ENCODE measurements at places on chromosomes 6 and 20.

DNA sequence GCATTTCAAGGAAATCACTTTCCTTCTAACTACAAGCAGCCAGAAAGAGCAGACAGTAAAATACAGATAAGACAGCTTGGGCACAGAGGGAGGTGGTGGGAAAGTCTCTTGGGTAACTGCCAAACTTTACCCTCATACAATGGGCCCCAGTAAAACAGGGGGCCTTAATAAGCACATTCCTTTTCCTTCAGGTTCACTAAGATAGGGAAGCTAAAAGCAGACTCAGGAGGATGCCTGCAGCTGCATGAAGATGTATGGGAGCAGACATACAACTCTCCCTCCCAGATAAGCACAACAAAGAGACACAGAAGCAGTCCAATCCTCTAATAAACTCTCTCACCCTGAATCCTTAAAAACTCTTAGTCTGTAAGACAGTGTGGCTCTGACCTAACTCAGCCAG, 49.0 kb downstream of the SIM1 start:
- DNase-seq: no peak

- peak; percentile 64 for DNase-seq
Measured at GRCh38 chr6:155388591-155388990, 67.0 kb downstream of the NOX3 start.

DNA sequence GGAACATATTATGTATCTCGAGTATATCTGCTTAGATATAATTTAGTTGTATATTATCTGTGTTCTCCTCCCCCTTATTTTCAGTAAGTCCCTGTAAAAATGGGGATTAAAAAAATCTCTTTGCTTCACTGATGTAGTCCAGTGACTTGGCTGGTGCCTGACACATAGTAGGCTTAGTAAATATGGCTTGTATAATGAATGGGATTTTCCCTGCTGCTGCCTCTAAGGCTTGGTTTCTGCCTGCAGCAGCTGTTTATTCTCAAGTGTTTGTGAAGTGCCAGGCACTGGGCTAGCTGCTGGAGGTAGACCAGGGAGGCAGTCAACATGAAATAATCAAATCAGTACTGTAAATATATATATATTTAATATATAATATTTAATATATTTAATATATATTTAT, 1.6 kb upstream of the ZFP64 start:
- DNase-seq: no peak

DNA sequence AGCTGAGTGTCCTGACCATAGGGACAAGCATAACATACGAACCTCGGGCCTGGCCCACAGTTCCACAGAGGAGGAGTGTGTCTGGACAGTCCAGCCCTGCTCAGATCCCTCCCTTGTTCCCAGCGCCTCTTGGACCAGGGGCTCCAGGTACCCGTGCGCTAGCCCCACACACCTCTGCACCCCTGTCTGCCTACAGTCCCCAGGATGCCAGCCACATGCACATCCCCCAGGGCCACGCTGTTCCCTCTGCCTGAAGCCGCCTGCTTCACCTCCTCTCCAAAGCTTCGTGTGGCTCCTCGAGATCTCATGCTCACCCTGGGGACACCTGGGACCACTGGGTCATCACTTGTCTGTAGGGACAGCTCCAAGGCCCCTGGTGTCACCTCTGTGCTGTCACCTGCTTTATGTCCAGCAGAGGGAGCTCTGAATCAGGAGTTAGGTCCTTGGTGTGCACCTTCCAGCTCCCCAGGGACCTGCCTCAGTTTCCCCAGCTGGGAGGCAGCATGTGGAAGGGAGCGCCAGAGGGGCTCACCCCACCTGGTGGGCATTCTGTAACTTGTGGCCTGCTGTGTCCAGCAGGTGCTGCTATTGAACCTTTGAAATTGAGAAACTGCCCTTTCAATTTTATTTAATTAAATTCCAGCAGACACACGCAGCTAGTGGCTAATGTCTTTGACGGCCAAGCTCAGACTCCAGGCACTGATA, 7.3 kb upstream of the YTHDF1 start:
- DNase-seq: no peak

- DNase-seq: no peak
Measured at GRCh38 chr20:59571551-59572314, 32.6 kb upstream of the PHACTR3 start.

DNA sequence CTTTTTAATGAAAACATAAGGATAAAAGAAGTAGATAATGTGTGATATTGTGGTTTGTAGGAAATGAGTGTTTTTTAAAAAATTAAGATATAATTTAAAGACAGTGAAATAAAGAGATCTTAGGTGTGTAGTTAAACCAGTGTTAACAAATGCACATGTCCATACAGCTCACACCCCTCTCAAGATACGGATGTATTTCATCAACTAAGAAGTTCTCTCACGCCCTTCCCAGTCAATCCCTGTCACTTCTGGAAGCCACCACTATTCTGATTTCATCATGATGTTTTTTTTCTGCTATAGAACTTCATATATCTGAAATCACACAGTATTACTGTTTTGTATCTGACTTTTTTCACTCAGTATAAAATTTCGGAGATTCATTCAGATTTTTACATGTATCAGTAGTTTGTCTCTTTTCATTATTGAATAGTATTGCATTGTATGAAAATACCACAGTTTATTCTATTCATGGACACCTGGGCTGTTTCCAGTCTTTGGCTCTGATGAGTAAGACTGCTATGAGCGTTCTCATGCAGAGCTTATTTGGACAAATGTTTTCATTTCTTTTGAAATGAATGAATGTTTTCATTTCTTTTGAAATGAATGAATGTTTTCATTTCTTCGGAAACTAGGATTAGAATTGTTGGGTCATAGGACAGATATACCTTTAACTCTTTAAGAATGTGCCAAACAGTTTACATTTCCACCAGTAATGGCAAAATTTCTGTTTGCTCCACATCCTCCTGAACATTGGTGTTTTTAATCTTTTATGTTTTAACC, 49.7 kb upstream of the ELOVL5 start:
- DNase-seq: no peak

DNA sequence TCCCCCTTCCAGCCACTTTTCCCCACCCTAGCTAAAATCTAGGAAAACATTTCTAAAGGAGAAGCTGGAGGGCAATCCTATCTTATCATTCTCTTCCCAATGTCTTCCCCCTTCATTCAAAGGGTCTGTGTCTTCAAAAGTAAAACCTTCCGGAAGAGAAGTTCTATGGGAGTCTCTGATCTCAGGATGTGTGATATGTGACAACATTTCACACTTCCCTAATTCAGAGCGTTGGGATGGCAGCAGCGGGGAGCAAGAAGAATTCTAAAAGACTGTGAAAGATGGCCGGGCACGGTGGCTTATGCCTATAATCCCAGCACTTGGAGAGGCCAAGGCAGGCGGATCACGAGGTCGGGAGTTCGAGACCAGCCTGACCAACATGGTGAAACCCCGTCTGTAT, 65.4 kb upstream of the AKIRIN2 start:
- DNase-seq: no peak

DNA sequence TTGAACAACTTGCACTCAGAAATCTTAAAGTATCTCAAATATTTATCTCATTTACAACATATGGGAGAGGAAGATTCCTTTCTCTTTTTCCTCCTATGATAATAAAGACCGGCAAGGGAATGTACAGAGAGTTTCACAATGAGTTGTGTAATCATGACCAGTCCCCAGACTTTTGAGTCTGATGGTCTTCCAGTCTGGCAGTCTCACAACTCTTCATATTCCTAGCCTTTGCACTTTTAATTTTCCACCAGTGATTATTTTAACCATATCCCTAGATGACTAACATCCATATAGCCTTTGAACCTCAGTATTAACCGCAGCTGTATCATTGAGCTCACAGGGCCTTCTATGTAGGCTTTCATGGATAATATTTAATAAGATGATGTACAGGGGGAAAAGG, 278.5 kb downstream of the KHDC1L start:
- no peak for DNase-seq

- no peak for DNase-seq
Measured at GRCh38 chr6:148791372-148791771, 44.5 kb downstream of the UST start.

- DNase-seq: no peak
Measured at GRCh38 chr20:44527716-44528199, 5.9 kb upstream of the SERINC3 start.

- DNase-seq: no peak
Measured at GRCh38 chr20:38198238-38198861, 33.3 kb upstream of the TGM2 start.

GRCh38 chr20:6705106-6705766, 62.2 kb upstream of the BMP2 start:
- DNase-seq: no peak

- no peak for DNase-seq
Measured at GRCh38 chr20:33707668-33708067, 12.4 kb downstream of the PXMP4 start.

DNA sequence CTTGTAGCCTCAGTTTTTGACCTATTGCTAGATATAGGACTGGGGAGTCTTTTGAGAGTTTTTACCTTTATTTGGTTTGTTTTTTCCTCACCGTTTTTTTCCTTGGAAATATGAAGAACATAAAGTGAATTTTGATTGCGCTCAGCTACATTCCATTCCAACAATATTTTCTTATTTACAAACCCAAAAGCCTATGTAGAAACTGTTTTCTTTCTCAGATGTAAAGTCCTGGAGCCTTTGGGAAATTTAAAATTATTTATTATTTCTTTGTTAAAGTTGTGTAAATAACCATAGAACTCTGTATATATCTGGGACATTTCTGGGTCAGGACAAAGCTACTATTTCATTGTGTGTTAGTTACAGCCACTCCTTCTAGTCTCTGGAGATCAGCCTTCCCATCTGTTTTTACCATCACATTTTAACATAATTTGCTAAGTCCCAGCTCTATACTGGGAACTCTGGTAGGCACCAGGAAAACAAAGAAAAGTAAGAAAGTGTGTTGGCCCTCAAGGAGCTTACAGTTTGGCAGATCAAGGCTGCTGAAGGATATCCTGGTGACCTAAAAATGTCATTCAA, 68.8 kb downstream of the JAG1 start:
- no peak for DNase-seq

GRCh38 chr6:140138311-140139010, 764.0 kb upstream of the CITED2 start:
- DNase-seq: no peak

DNA sequence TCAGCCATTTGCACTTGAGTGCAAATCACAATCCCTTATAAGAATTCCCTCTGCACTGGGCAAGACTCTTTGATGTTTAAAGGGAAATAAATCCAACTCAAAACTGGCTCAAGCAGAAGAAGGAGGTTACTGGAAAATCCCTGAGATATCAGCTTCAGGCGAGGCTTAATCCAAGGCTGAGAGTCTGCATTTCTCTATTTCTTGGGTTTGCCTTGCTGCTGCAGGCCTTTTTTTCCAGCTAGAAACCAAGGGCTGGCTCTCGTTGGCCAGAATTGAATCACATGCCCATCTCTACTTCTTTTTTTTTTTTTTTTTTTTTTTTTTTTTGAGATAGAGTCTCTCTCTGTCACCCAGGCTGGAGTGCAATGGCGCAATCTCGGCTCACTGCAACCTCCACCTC, 11.7 kb downstream of the HCK start:
- no peak for DNase-seq

DNA sequence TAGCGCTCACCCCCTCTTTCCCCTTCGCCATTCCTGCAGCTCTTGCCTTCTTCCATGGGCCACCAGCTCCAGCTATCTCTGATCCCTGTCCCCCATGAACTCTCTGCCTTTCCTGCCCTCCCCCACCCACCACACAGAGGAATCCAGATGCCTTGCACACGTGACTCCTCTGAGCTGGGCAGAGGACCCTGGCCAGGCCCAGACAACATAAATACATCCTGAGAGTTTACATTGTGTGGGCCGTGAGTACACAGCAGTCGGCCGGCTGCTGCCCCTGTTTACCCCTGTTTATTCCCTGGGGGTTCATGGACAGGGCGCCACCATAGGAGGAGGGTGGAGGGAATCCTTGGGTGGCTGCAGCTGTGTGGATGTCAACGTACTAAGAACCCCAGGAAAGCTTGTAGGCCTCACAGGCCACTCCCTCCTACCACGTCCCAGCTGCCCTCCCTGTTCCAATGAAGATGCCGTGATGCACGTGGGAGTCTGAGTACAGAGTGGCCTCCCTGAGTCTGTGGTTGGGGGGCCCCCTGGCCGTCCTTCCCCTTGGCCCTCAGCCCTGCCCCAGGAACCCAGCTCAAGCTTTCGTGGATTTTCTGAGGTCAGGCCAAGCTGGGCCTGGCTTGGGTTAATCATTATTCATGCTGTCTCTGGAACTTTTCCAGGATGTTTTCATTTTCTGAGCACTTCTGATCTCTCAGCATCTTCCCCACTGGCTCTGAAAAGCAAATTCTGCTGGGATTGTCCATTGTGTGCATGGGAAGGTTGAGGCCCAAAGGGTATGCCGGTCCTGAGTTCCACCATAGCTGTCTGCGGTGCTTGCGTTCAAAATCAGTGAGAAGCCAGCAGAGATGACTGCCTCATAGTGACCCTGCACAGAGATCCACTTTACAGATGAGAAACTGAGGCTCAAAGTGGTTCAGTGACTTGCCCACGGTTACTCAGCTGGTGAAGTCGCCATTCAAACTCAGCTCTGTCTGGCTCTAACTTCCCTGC, 136.3 kb downstream of the MRPL14 start:
- DNase-seq: no peak

GRCh38 chr6:18209539-18210197, 54.4 kb downstream of the KDM1B start:
- DNase-seq: no peak

GRCh38 chr6:147508866-147509608, 547 bp downstream of the SAMD5 start:
- DNase-seq: no peak

DNA sequence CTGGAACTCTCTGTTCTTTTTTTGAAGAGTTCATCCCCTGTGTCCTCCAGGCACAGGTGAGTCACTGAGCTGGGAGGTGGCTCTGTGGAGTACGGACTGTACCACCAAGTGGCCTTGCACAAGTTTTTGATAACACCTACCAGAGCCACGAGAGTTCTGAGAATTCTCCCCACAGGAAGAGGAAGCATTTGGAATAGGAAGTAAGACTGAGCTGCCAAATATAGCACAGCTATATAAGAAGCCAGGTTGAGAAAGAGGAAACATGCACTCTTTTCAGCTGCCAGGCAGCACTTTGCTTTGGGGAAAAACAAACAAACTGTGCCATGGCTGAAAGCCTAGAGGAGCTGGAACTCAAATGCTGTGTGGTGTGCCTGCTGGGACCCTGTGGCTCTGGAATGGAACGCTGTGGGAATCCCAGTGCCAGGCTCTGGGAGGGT, 70.8 kb upstream of the RIPOR2 start:
- no peak for DNase-seq

All from epithelial cell of proximal tubule (primary cell).